ENCODE measurements at places on chromosomes 5 and 9. TPM values are rescaled to one million over a fixed set of nuclear protein-coding genes. Genes with fewer than 3 reads are reported as not detected.

GRCh38 chr5:168765551-168766425 is 186.6 kb upstream of the PANK3 start:
- no peak for DNase-seq

- DNase-seq = no peak
Measured at GRCh38 chr5:29963956-29964355, 1229.5 kb upstream of the CDH6 start.

DNA sequence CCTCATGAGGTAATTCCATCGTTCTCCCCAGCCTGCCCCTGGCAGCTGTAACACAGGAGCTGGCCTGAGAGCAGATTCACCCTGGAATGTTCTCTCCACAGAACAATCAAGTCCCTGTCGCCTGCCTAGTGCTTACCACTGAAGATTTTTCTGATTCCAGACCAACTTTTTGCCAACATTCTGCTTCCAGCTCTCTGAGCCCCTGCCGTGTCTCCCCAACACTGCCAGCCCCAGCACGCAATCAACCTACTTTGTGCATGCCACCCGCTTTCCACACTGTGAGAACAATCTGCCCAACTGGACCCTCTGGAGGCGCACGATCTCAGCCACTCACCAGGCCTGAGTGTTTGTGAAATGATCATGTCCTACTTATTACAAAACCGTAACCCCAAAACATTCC is 62.6 kb downstream of the PSMB7 start:
- no peak for DNase-seq

FLT4 gene
- 203 TPM for total RNA-seq

- no peak for DNase-seq
Measured at GRCh38 chr5:134813827-134814226, 31.9 kb upstream of the C5orf24 start.

- DNase-seq = no peak
Measured at GRCh38 chr5:124136609-124137008, 609.8 kb downstream of the ZNF608 start.

GRCh38 chr5:167643631-167644280 is 647.7 kb upstream of the WWC1 start:
- DNase-seq = no peak

CCL28 gene
- total RNA-seq = 0.87 TPM

GRCh38 chr5:83265318-83265717 is 188.0 kb downstream of the XRCC4 start:
- DNase-seq = peak; percentile 4

DNA sequence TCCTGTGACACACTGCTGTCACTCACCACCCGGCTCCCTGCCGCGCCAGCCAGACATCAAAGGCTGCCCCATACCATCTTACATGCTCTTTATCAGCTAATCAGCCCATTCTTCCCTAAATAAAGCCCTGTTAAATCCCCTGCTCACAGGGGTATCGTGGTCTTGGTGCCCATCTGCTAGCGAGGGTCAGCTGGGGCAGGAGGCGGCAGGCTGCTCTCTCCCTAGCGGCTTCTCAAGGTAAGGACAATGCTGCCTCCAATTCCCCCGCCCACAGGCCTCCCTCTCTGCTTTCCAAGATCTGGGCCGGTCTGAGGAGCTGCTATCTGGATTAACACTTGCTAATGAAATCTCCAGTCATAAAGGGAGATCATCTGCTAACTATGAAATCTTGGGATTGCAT is 26.8 kb downstream of the BARHL1 start:
- DNase-seq = no peak

GRCh38 chr5:66436721-66437120 is 159.5 kb upstream of the MAST4 start:
- DNase-seq = no peak

DNA sequence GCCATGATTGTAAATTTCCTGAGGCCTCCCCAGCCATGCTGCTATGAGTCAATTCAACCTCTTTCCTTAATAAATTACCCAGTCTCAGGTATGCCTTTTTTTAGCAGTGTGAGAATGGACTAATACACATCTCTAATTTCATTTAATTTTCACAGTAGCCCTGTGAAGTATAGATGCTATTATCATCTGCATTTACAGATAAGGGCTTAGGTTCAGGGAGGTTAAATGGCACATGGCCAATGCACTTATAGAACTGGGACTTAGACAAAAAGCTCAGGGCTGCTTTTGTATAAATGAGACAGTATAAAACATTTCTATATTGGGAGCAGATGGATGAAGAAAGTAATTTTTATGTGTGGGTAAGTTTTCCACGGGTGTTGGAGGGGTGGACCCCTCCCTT is 62.9 kb upstream of the PANK3 start:
- DNase-seq = no peak

DNA sequence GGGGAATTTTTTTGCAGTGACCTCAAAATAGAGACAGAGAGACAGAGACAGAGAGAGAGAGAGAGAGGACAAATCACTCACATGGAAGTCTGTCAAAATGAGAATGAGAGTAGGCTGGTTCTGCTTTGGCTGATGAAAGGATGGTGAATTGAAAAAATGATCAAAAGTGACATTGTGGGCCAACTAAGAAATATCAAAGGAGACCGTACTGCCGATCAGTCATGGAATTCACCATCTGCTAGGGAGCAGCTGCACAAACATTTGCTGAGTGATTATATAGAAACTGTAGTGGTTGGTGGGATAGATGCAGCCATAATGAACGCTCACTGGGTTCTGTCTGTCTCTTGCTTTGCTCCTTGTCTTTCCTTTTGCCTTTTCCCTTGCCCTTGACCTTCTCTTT is 476.6 kb upstream of the SGCD start:
- DNase-seq = no peak

PFDN1 gene
- total RNA-seq = 117 TPM

PCDHA5 gene
- total RNA-seq = 0.18 TPM

SPARC gene
- total RNA-seq = 3,575 TPM

DNA sequence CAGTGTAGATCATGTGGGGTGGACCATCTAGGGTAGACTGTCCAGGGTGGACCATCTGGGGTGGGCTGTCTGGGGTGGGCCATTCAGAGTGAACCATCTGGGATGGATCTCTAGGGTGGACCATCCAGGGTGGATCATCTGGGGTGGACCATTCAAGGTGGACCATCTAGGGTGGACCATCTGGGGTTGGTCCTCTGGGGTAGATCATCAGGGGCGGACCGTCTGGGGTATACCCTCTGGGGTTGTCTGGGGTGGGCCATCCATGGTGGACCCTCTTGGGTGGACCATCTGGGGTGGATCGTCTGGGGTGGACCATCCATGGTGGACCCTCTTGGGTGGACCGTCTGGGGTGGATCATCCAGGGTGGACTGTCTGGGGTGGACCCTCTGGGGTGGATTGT is 64.3 kb downstream of the KCNT1 start:
- no peak for DNase-seq

- no peak for DNase-seq
Measured at GRCh38 chr5:115831163-115831768, 10.1 kb downstream of the ATG12 start.

- no peak for DNase-seq
Measured at GRCh38 chr9:25322142-25322541, 356.1 kb downstream of the TUSC1 start.

- no peak for DNase-seq
Measured at GRCh38 chr5:43967165-43967564, 364.2 kb downstream of the NNT start.

DNA sequence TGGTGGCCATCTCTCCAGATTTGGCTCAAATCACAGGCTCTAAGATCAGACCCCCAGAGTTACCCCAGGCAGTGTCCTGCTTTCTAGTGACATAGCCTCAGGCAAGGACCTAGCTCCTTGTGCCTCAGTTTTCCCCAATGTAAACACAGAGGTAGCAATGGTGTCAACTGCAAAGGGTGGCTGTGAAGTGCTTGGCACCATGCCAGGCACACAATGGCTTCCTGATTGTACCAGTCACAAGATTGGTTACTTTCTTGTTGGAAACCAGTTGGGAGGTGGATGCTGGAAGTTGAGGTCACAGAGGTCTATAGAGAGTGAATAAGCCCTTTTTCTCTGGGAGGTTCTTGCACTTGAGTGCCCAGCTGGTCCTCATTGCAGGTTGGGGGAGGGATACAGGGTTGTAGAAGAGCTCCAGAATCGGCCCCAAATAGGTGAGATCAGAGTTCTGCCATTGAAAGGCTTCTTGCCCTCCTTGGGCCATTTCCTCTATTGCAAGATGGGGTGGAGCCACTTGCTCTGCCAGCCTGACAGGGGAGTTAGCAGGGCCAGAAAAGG is 2.3 kb downstream of the STKLD1 start:
- DNase-seq = no peak

DNA sequence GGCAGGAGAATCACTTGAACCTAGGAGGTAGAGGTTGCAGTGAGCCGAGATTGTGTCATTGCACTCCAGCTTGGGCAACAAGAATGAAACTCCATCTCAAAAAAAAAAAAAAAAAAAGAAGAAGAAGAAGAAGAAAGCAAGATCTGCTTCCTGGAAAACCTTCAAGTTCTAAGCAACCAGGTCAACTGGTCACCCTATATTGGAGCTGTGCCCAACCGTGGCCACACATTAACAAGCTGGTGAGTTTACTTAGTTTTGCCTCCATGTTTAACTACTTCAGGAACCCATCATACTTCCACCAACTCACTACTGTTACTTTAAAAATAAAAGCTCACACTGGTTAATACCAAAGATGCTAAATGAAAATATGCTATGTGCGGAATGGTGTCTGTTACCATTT is 12.3 kb upstream of the SKP1 start:
- DNase-seq = no peak

- no peak for DNase-seq
Measured at GRCh38 chr9:110140276-110140675, 67.7 kb downstream of the C9orf152 start.

ADAMTS12 gene
- total RNA-seq = 4.3 TPM

GRCh38 chr9:36993933-36994764 is 39.9 kb downstream of the PAX5 start:
- no peak for DNase-seq

CEL gene
- total RNA-seq = 0.99 TPM

- DNase-seq = no peak
Measured at GRCh38 chr5:16457853-16458252, 7.7 kb downstream of the ZNF622 start.

LCN15 gene
- total RNA-seq = not detected

DNA sequence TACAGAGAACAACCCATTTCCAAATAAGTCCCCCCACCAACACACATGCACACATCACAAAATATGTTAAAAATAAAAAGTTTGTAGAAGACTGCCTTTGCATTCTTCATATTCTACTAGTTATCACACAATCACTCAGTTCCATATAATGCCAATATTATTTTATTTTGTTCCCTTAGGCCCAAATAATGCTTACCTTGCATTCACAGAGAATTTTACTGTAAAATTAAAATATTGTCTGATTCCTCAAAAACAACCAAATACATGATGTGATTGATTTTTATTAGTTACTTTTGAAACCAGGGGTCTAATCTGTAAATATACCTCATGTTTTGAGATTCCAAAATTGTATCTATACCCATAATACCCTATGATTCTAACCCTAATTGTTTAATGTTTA is 536.9 kb downstream of the CDH12 start:
- DNase-seq = no peak

DNA sequence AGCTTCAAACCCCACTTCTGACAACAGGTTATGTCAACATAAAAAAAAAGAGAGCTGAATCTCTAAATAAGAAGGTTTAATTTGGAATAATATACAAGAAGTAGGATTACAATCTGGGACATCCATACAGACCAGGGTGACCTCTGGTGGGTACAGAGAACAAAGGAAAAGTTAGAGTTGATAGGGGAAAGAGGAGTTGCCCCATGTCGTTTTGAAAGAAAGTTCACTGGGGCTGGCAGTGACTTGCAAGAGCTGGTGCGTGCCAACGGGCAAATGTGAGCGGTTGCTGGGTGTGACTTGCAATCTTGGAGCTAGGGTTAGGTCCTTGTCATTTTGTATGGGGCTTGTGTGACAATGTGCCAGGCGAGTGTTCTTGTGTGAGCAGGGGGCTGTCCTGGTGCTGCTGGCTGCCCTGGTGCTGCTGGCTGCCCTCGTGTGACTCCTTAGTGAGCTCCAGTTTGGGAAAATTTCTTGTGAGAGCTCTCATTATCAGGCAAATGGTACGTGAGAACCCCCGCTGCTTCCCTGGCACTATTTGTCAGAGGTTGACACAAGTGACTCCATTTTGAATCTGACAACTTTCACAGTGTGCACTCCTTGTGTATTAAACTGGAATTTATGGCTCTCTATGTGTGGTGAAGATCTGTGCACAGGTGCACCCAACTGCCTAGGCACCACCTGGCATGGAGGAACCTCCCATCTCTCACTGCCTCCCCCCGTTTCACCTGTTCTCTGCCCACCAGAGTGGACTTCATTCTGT is 69.8 kb downstream of the UBE2QL1 start:
- DNase-seq = no peak

BARHL1 gene
- not detected for total RNA-seq

SRP19 gene
- 94.4 TPM for total RNA-seq

POLR3G gene
- total RNA-seq = 15.1 TPM

GRM6 gene
- not detected for total RNA-seq

GRCh38 chr5:92980491-92980890 is 600.5 kb downstream of the NR2F1-AS1 start:
- no peak for DNase-seq

LCN10 gene
- not detected for total RNA-seq

- no peak for DNase-seq
Measured at GRCh38 chr5:56574778-56575177, 240.6 kb upstream of the MAP3K1 start.

DNA sequence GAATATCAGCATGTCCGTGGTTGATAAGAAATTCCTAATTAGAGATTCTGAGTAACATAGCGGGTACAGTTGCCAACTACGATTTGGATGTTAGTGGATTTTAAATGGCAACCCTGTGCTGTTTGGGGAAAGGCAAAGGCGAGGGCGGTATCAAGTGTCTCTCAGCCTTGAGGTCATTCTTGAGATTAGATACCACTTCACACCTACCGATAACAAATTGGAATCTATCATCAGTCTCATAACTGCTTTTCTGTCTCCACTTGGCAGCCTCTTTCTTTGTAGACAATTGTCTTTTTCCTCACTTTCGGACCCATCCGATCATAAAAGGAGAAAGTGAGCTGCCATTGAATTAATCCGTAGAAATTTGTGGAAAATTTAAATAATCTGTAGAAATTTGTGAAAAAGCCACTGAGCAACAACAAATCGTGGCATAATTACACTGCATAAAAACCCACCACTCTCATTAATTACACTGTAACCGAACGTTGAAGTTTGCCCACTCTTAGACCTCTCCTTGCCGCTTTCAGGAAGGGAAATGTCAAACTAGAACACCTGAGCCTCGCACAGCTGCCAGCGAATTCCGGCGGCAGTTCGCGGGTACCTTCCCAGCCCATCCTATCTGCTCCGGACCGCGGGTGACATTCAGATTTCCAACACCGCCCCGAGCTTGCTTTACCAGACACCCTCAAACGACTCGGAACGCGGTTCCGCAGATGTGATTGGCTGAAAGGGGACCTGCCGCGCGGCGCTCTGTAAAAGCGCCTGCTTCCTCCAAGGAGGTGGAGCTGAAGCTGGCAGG is 849 bp upstream of the RGMB start:
- no peak for DNase-seq

ZNF879 gene
- total RNA-seq = 3.2 TPM

All from glomerular endothelial cell (primary cell).